ENCODE measurements at places on chromosomes 6 and 20.
A peak's percentile ranks its signal among the peaks of the same experiment; 100 is the strongest.

GRCh38 chr20:21820688-21821087, 115.2 kb downstream of the PAX1 start:
- no peak for DNase-seq

GRCh38 chr6:31874084-31874670, 4.6 kb downstream of the SLC44A4 start:
- DNase-seq = no peak

GRCh38 chr6:156627524-156627923, 149.7 kb upstream of the ARID1B start:
- DNase-seq = no peak

- DNase-seq = no peak
These were observed 6.7 kb upstream of the ZFAND3 start for GRCh38 chr6:37812841-37813240.

- no peak for DNase-seq
These were observed 7.9 kb downstream of the AHCY start for GRCh38 chr20:34295284-34295683.

- no peak for DNase-seq
These were observed 48.1 kb downstream of the SLC24A3 start for GRCh38 chr20:19260412-19261090.

DNA sequence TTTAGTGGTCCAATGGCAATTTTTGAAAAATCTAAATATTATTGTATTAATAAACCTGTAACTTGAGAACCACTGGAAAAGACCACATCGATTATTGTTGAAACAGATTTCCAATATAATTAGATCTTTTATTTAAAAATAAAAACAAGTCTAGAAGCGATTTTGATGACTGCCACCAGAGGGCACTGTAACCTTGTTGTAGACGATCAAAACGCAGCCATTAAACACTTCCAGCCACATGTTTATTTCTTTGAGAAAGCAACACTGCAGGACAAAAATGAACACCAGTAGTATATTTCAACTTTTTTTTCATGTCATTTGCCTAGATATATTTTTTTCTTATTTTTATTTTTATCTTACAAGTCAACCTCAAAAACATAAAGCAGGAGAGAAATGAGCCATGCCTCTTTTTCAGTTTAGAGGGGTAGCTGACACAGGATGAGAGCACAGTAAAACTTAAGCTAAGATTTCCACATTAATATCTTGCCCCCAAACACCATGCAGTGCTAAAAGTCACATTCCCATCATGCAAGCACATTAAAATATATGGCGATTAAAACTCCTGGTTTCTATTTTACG, 115.4 kb downstream of the OPRM1 start:
- peak; percentile 66 for DNase-seq

DNA sequence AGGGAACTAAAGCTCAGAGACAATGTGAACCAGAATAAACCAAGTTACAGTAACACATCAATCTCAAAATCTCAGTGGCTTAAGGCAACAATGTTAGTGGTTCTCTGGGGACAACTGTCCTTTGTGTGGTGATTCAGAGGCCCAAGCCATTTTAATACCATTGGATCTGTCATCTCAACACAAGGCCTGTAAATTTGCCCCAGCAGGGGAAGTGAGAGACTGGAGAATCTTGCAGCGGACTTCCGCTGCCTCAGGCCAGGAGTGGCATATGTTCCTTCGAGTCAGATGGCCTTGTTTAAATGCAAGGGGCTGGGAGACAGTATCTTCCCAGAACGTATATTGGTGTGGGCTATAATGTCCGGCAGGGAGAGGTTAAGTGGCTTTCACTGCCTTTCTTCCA, 126.0 kb downstream of the CD83 start:
- DNase-seq = no peak

GRCh38 chr6:30319146-30319835, 7.4 kb upstream of the TRIM39 start:
- DNase-seq = no peak

GRCh38 chr6:113731541-113731940, 125.6 kb upstream of the MARCKS start:
- no peak for DNase-seq

DNA sequence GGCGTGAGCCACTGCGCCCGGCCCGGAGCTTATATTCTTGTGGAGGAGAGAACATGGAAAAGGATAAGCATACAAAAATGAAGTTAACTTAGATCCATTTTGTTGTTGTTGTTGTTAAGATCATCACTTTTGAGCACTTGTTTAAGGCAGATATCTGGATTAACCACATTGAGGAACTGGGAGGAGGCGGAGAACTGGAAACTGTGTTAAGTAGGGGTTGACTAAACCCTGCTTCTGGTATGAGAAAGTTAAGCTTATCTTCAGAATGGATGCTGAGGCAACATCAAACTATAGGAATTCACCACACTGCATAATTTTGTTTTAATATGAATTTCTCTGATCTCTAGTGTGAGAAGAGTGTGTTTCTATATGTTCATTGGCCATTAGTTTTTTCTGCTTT, 57.6 kb downstream of the GCNT2 start:
- DNase-seq = no peak

- DNase-seq = no peak
These were observed 19.0 kb upstream of the MLN start for GRCh38 chr6:33822575-33823395.

DNA sequence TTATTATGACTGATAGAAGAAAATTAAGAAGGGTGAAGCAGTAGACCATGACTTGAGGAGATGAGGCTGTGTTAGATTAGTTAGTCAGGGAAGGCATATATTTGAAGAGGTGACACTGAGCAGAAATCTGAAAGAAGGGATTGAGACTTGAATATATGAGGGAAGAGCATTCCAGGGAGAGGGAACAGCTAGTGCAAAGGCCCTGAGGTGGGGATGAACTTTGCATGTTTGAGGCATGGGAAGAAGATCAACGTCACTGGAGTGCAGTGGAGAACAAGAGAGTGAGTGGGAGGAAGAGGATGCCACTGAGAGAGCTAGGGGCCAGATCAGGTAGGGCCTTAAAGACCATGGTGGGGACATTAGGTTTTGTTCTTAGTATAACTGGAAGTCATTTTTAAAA, 119.0 kb downstream of the ZDHHC14 start:
- no peak for DNase-seq

GRCh38 chr6:152189736-152190135, 382.3 kb downstream of the ESR1 start:
- no peak for DNase-seq

DNA sequence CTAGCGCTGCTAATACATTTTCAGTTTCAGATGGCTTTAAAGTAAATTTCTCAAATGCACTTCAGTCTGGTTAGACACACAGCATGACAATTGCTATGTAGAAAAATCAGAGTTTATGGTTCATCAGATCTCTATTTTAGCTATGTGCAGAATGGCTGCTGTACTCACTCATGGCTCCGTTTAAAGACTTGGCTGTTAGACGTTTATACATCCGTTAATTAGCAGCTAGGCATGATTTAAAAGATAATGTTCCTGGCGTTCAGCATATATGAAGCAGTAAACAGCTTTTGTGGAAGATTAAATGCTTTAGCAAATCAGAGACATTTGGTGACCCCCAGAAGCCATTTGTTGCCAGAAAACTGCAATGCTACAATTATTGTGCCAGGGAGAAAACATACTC, 350.0 kb upstream of the MANEA start:
- no peak for DNase-seq

DNA sequence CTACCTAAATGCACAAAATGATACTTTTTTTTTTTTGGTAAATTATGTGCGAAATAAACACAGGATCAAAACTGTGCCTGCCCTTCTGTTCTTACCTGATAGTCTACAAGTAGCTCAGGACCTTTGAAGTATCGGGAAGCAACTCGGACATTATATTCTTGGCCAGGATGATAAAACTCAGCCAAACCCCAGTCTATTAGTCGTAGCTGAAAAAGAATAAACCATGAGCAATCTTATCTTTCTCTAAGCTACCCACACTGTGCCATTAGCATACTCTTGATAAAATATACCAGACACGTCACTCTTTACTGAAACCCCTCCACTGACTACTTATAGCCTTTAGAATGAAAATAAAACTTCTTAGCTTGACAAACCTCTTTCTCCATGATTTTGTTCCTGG, 29.8 kb upstream of the TBC1D20 start:
- no peak for DNase-seq

GRCh38 chr6:73534628-73535027, 13.8 kb upstream of the EEF1A1 start:
- DNase-seq = no peak

- DNase-seq = no peak
These were observed 47.5 kb downstream of the TRAM2 start for GRCh38 chr6:52529311-52529710.

DNA sequence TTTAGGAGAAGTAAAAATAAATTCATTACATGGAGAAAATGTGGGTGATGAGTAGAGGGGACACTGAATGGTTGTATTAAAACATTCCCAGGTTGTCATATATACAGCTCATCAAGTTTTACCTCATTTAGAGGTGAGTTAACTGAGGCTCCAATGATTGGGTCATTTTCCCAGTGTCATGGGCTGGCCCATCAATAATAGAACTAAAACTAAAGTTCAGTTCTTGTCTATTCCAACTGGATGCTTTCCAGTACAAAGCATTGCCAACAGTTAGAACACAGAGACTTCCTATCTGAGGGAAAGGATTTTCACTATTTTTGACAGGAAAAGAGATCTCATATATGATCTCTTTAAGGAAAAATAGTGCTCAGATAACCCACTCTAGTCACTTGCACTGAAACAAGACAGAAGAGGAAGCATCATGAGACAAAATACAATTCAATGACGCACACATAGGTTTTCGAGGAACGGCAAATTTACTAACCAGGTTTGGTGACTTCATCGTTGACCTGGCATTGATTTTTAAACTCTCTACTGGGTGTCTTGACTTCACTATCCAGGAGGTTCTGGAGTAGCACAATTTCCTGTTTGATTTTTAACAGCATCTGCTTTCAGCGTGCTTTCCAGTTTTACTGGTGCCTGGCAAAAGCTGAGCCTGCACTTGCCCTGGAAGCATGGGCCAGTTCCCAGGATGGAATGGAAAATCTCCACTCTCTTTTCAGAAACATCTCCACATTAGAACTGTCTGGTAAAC, 195.5 kb upstream of the FBXL4 start:
- DNase-seq = peak; percentile 11

GRCh38 chr6:137944793-137945498, 77.9 kb downstream of the TNFAIP3 start:
- DNase-seq = peak; percentile 32

GRCh38 chr20:15302075-15302474, 964.7 kb upstream of the FLRT3 start:
- DNase-seq = no peak

- DNase-seq = no peak
These were observed 270.0 kb downstream of the ADGB start for GRCh38 chr6:146868671-146869209.

DNA sequence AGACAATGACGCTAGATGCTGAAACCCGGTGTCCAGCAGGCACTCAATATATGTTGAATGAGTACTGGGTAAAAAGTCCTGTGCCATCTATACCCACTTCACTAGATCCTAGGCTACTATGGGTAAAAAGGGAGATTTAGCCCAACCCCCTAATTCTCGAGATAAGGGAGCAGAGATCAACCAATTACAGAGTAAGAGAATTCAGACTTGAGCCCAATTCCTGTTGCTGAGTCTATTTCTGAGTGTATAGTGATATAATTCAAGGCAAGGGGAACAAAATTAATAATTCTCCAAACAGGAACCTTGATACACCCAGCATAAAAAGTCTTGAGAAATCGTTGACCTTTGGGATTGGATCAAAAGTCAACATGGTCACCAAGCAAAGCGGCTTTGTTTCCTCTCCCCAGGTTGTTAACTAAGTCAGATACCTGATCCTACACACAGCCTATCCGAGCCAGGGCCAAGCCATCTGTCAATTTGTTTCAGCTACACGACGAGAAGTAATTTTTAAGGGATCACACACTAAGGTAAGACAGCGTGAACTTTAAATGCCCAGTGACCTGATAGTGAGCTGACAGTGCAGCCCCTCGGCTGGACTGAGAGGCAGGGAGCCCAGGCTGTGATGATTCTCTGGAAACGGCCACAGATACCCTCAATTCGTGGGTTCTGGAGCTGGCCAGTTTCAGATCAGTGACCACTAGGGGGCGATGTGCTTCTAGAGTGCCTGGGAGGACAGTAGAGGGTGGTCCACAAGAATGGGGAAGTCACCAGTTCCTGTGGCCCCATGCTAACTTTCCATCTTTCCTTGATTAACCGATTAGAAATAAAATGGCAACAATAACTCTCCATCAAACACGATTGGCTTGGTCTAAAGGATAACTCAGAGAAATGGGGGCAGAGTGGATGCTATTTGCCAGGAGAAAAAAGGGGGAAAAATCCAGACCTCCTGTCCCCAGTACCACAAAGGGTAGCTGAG, 46.2 kb downstream of the SLC22A23 start:
- no peak for DNase-seq

- DNase-seq = no peak
These were observed 35.0 kb downstream of the BTBD9 start for GRCh38 chr6:38604700-38605099.

- DNase-seq = no peak
These were observed 228.1 kb upstream of the CITED2 start for GRCh38 chr6:139602577-139602976.

GRCh38 chr6:169365567-169366257, 112.1 kb upstream of the THBS2 start:
- no peak for DNase-seq

DNA sequence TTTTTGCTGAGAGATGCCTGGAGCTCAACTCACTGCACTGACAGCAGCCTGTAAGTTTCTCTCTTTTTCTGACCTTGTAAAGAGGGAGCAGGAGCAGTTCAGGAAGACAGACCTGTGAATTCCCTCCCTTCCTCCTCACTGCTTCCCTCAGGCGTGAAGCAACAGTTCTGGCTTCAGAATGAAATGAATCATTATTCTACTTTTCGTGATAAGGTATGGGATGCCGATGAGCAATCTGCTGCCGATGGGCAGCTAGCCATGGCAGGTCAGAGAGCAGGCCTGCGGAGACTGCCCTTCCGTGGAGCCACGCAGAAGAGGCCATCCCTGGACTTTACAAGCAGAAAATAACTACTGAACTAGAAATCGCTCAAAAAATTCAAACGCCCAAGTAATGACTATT, 426.5 kb upstream of the RNF217 start:
- DNase-seq = no peak

- DNase-seq = no peak
These were observed 858.8 kb upstream of the EPHA7 start for GRCh38 chr6:94278146-94278545.

Data from hindlimb muscle (tissue), 1 donor.